ENCODE measurements at places on chromosomes 2 and 18.

- DNase-seq: peak; percentile 41
Measured at GRCh38 chr2:207008105-207008990, 69.0 kb downstream of the CPO start.

GRCh38 chr18:524466-524865, 24.0 kb upstream of the COLEC12 start:
- DNase-seq: no peak

- DNase-seq: no peak
Measured at GRCh38 chr2:128556089-128556488, 237.4 kb upstream of the HS6ST1 start.

GRCh38 chr2:190469771-190470170, 61.6 kb downstream of the MFSD6 start:
- DNase-seq: peak; percentile 83

- DNase-seq: no peak
Measured at GRCh38 chr2:240823449-240824336, 3.7 kb upstream of the KIF1A start.

GRCh38 chr2:45605116-45605515, 6.0 kb downstream of the SRBD1 start:
- DNase-seq: no peak

DNA sequence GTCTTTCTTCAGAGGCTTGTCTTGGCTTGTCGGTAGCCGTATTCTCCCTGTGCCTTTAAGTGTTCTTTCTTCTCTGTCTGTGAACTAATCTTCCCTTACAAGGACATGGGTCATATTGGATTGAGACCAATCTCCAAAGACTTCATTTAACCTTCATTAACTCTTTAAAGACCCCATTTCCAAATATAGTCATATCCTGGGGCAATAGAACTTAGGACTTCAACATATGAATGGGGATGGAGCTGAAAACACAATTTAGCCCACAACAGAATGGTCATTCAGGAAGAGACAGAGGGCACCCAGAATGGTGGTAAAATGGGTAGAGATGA, 82.1 kb upstream of the TANK start:
- DNase-seq: no peak

GRCh38 chr2:230998882-230999281, 3.0 kb downstream of the SPATA3 start:
- DNase-seq: no peak

All from kidney capillary endothelial cell (primary cell).